ENCODE measurements at places on chromosomes 5 and 9. TPM values are rescaled to one million over a fixed set of nuclear protein-coding genes. Genes with fewer than 3 reads are reported as not detected.

DNA sequence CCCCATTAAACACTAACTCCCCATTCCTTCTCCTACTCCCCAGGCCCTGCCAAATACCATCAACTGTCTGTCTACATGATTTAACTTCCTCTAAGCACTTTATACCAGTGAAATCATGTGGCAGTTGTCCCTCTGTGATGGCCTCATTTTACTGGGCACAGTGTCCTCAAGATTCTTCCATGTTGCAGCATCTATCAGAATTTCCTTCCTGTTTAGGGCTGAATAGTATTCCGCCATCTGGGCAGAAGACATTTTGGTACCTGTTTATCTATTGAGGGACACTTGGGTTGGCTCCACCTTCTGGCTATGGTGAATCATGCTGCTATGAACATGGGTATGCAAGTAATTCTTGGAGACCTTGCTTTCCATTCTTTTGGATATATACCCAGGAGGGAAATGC lies 59.4 kb upstream of the IRX4 start:
- no peak for DNase-seq

- no peak for DNase-seq
Measured at GRCh38 chr5:56085193-56085592, 90.4 kb upstream of the IL6ST start.

- DNase-seq = no peak
Measured at GRCh38 chr5:91293131-91293530, 90.0 kb downstream of the ARRDC3 start.

DNA sequence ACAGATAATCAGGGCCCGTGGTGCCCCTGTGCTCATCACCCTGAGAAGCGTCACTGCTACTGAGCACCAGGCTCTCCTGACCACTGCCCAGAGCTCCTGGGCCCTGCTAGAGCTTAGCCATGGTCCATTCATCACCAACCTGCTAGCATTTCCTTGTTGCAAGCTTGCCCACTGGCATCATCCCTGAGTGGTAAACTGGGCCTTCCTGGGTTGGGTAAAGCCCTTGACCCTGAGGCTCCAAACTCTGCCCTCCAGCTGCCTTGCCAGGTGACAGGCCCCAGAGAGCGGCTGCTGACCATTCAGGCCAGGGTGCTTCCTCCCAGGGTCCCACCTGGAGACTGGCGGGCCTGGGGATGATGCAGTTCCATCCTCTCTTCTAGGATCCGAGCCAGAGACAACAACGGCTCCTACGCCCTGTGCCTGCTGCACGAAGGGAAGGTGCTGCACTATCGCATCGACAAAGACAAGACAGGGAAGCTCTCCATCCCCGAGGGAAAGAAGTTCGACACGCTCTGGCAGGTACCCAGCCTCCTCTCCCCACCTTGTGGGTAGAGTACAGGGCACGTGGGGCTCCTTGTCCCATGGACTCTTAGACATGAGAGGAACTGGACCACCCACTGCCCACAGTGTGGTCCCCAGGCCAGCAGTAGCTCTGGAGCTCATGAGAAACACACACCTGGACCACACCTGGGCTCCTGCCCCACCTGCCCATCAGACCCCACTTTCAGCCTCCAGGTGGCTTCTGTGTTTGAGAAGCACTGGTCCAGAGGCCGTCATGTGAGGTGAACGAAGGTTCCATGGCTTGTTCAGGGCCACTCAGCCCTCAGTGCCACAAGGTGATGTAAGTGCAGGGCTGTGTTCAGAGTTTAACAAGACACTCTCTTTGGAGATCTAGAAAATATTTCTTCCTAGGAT lies 60.5 kb downstream of the SYK start:
- no peak for DNase-seq

GRCh38 chr5:157912621-157913325 lies 53.8 kb upstream of the CLINT1 start:
- DNase-seq = no peak

- no peak for DNase-seq
Measured at GRCh38 chr9:101618698-101619097, 23.9 kb upstream of the PPP3R2 start.

DOK3 gene
- 10.5 TPM for total RNA-seq

DNA sequence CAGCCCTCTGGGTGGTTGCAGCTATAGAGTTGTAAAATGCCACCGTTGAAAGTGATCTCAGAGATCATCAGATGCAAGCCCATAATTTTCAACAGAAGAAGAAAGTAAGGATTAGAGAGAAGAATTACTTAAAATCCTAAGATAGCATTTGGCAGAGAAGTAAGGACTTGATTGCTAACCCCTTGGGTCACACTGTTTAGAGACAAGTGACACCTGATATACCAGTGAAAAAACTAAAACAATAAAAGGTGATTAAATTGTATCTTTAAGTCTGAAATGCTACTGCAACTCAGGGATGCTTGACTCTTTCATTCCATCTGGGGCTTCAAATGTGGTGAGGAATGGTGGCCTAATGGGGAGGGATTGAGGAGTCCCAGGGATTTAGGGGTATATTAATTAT lies 280.9 kb upstream of the PANK3 start:
- DNase-seq = no peak

DNA sequence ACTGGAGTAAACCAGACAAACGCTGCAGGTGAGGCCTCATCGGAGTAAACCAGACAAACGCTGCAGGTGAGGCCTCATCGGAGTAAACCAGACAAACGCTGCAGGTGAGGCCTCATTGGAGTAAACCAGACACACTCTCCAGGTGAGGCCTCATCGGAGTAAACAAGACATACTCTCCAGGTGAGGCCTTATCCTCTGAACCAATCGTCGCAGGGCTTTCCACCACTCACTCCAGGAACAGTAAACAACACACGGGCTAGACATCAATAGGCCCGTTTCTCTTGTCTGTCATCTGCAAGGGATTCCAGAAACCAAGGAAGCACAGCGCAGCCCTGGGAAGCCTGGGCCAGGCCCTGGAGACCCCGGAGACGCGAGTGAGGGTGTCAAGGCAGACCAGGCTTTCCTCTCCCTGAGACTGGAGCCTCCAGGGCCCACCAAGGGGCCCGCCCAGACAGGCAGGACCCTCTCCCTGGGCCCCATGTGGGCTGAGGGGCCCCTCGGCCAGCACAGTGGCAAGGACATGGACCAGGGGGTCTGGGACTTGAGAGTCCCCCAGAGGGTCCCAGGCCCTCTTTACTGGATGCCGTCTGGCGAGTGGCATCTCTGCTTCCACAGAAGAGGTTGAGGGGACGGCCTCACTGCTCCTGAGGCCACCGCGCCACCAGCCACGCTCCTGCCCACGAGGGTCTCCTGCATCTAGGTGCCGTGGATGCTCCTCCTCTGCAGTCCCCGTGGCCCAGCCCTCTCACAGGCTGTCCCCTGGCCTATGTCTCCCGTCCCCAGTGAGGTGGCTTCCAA lies 26.4 kb upstream of the NSMF start:
- no peak for DNase-seq

DNA sequence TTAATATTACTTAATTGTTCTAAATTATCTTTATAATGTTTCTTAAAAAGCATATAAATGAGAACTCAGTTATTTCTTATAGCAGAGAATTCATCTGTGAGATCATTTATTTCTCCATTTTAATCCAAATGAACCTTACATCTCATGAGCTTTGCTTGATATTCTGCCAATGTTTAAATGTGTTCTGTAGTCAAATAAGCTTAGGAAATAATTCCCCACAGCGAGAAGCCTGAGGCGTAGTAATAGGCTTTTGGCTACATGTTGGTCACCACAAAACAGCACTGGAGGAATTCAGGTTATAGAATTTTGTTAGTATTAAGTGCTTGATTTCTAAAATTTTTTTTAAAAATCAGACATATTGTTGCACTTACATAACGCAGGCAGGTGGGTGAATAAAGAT lies 585.3 kb upstream of the RORB start:
- DNase-seq = no peak

DNA sequence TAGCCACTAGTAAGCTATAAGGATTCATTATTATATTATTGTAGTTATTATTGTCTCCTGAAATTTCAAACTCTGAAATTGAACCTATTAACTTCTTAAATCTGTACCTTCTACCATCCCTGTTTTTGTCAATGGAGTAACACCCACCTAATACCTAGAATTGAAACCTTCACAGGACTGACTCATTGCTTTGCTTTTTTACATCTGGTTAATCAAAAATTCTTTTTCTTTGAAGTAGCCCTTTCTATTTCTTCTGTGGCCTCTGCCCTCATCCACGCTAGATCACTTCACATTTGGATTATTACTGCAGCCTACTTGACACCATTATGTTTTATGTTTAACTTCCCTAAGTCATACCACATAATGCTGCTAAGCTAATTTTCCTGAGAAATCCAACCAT lies 35.6 kb downstream of the RBM27 start:
- no peak for DNase-seq

GRCh38 chr5:111667128-111667736 lies 89.8 kb downstream of the NREP start:
- no peak for DNase-seq

DNA sequence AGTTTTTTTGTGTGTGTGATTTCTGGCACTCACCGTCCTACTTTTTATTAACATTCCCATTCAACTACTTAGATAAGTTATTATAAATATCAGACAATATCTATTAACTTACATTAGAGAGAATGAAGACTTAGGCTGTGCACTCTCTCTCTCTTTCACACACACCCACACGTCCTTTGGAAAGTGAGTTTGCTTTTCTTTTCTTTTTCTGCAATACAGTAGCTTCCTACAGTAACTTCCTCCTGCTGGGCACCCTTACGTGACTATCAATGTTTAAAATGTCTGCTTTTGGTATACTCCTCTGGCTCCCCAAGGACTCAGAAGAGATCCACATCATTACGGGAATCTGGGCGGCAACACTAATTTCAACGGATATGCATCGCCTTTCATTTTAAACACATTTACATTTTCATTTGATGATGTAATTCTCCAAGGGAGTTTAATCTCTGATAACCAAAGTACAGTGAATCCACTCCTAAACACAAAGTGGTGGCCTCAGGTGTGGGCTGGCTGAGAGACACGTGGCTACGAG lies 179.5 kb downstream of the MAPKAP1 start:
- DNase-seq = no peak

DNA sequence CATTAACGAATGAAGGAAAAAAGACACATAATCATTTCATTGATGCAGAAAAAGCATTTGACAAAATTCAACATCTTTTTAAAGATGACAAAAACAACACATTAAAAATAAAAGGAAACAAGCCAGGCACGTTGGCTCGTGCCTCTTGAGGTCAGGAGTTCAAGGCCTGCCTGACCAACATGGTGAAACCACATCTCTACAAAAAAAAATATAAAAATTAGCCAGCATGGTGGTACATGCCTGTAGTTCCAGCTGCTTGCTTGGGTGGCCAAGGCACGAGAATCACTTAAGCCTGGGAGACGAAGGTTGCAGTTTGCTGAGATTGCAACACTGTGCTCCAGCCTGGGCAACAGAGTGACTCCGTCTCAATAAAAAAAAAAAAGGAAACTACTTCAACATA lies 77.0 kb downstream of the ERCC6L2 start:
- DNase-seq = no peak

DNA sequence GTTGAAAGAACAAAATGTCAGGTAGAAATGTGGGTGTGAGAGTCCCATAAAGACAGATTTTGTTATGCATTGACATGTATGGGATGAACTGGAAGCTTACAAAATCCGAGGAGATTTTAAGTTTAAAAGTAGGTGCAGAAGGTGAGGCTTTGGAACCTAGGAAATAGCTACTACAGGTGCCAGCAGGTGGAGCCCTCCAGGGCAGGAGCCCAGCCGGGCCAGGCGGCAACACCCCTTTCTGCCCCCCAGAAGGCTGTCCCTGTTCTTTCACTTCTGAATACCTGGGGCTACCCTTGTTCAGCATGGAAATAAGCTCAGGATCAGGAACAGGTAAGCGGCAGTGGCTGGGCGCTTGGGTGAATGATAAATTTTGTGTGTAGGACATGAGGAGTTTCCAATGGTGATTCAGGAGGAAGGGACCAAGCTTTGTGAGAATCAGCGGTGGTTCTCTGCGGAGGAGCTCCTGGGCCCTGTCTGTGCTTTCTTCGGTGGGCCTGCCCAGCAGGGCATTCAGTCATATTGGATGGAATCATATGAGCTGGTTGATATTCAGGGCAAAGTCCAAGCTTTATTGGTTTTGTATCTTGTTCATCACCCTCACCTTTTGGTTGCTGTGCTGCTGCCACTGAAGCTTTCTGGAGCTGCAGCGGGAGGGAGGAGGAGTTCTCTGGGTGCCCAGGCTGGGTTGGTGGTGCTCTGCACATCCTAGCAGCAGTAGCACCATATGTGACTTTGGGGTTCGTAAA lies 12.3 kb downstream of the PCBD2 start:
- no peak for DNase-seq

- DNase-seq = no peak
Measured at GRCh38 chr5:150446088-150446487, 3.5 kb downstream of the RPS14 start.

GABRA6 gene
- total RNA-seq = not detected

GRCh38 chr5:79824444-79824843 lies 134.8 kb downstream of the CMYA5 start:
- no peak for DNase-seq

- DNase-seq = no peak
Measured at GRCh38 chr9:121773954-121774714, 122.7 kb downstream of the DAB2IP start.

- DNase-seq = no peak
Measured at GRCh38 chr5:39453606-39454005, 28.8 kb upstream of the DAB2 start.

DNA sequence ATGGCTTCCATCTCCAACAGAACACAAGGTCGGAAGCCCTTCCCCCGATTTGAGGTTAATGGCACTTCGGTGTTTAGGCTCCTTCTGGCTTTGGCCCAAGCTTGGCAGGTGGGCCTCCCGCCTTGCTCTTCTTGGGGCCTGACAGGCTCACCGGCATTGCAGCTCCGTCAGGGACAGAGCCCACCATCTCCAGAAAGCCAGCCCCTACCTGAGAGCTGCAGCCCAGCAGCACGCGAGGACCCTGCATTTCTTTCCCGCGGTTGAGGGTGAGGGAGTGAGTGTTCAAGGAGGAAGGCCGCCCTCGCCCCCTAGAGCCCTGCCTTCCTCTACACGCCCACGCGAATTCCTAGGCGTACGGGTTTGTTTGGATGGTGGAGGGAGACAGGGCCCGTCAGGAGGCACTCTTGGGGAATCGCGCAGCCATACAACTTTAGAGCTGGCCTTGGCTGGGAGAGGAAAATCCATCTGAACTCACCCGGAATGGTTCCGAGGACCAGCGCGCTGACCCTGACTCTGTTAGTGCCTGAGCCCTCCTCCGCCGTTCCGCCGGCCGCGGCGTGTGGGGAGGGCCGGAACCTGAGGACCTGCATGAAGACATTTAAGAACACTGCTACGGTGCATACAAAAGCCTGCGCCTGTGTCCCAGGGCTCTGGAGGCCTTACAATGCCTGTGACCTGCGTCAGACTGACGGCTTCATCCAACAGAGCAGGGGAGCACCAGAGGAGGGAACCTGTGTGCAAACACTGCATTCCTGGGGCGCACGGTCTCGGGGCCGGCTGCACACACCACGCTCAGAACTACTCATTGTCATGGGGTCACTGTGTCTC lies 73.8 kb downstream of the MRPL36 start:
- no peak for DNase-seq

DNA sequence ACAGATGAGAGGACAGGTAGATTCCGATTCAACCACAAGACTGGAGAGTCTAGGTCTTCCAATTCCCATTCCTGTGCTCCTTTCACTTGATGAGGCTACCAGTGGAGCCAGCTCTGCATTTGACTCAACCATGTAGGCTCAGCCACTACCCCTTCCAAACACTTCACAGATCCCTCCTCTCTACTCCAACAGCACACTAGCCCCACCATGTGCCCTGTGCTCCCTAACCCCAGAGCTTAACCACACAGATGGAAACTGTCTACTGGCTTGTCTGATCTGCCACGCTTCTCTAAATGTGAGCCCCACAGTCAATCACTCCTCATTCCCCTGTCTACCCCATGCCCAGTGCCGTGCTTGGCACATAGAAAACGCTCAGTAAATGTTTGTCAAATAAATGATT lies 508.2 kb downstream of the CDK5RAP2 start:
- DNase-seq = no peak

Data from neural crest cell (in vitro differentiated cells).